Effector memory CD4-positive, alpha-beta T cell (primary cell): ENCODE measurements at places on chromosomes 7 and 10.

- no peak for DNase-seq
Observed at GRCh38 chr10:122515022-122515424, 45.5 kb upstream of the DMBT1 start.

GRCh38 chr7:30463405-30464145 lies 15.0 kb downstream of the NOD1 start:
- DNase-seq, result no peak

DNA sequence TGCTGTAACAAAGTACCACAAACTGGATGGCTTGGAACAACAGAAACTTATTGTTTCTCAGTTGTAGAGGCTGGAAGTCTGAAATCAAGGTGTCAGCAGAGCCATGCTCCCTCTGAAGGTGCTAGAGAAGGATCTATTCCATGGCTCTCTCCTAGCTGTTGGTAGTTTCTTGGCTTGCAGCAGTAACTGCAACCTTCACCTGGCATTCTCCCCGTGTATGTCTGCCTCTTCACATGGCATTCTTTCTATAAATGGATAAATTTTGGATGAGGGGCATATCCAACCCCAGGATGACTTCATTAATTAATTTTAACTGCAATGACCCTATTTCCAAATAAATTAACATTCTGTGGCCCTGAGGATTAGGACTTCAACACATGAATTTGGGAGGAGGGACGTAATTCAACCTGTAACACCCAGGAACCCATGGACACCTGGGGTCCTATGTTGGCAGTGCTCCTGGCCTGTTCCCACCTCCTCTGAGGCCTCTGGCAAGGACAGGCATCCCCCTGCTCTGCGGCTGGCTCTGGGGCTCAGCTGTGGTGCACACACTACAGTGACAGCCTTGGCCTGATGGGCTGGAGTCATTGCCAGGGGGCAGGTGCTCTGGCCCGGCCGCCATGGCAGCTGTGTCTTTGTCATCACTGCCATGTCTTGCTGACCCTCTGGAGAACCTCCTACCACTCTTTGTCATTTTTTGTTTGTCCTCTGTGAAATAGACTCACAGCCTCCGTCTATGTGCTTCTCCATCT lies 30.8 kb downstream of the LSMEM1 start:
- no peak for DNase-seq

- no peak for DNase-seq
Observed at GRCh38 chr10:49207936-49208487, 19.8 kb upstream of the TMEM273 start.

- no peak for DNase-seq
Observed at GRCh38 chr10:124142960-124143359, 49.6 kb upstream of the CHST15 start.

DNA sequence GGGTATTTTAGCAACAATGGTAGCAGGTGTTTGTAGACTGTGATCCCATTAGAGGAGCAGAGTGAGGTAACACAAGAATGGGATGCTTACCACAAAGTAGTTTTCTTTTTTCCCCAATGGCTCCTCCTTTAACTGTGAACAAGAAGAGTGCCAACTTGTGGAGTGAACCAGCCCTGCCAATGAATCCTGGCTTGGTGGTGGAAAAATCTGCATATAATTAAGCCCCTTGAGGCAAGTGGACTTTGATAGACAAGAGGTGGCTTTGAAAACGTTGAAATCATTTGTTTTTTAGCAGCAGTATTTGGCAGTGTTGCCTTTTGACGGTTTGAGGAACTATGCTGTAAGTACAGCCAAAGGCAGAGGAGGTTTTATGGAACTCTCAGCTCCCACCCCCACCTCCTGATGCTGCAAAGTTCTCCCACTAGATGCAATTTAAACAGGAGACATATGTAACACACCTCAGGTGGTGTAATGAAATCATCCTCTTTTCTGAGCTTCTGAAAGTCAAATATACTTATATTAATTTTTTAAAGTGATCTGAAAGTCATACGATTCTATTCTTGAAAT lies 295.6 kb downstream of the DPP6 start:
- no peak for DNase-seq

- no peak for DNase-seq
Observed at GRCh38 chr7:25732766-25733217, 419.2 kb upstream of the NFE2L3 start.

- no peak for DNase-seq
Observed at GRCh38 chr10:119020627-119020946, 8.9 kb upstream of the NANOS1 start.

DNA sequence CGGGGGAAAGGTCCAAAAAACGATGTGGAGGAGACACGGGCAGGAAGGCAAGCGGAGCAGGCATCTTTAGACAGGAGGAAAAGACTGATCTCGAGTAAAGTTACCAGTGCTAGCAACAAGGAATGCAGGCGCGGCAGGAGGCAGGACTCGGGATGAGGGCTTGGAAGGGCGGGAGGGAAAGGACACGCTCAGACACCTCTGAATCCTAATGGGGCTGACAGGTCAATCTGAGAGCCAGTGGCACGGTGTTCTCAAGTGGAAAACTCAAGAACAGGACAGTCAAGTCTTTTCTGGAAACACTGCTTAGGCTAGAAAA lies 155.3 kb upstream of the COBL start:
- no peak for DNase-seq

DNA sequence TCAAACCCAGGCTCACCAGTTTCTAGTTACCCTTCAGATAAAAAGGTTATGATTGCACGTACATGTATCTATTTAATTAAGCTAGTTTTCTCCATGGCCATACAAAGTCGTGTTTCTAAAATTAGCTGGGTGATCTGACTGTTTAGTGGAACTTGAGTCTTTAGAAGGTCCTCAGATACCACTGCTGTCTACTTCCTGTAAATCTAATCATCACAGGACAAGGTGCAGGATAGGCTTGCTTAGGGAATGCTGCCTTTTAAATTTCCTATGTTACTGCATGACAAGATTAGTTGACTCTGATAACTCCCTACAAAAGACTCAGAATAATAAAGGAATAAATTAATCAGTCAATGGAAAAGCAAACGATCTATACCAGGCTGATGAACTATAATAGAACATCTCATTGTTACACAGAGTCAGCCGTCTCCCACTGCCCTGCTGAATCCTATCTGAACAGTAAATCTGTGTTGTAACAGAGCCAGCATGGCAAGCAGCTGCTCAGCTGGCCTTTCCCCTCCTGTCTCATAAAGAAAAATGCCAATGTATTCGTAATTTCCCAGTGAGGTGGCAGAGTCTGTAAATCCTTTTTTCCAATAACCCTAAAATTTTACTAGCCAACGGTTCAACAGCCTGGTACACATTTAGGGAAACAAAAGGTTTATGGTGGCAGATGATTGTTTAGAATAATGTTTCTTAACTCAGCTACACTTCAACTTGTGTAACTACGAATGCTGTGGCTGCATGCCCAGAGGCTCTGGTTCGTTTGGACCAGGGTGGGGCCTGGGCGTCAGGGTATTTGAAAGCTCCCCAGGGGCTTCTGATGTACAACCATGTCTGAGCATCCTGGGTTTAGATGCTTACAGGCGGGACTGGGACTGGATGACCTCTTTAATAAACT lies 318.0 kb downstream of the PAXIP1 start:
- DNase-seq, result no peak

- no peak for DNase-seq
Observed at GRCh38 chr7:131745390-131746248, 189.2 kb upstream of the PODXL start.

DNA sequence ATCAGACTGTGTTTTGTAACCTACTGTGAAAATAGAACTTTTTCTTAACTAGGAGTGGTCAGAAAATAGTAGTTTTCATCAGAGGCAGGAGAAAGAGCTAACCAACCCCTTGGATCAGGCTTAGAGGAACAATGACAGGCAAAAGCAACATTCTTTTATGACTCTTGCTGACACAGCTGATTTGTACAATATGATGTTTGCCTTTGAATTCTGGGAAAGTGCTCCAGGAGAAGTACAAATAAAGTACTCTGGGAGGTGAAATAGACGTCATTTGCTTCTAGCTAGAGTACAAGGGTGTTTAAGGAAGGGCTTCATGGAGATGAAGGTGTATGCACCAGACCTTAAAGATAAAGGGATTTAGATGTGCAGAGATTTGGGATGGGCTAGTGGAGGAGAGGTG lies 75.1 kb upstream of the KIAA1217 start:
- DNase-seq, result no peak

- no peak for DNase-seq
Observed at GRCh38 chr10:88467835-88468485, 115.2 kb downstream of the RNLS start.

DNA sequence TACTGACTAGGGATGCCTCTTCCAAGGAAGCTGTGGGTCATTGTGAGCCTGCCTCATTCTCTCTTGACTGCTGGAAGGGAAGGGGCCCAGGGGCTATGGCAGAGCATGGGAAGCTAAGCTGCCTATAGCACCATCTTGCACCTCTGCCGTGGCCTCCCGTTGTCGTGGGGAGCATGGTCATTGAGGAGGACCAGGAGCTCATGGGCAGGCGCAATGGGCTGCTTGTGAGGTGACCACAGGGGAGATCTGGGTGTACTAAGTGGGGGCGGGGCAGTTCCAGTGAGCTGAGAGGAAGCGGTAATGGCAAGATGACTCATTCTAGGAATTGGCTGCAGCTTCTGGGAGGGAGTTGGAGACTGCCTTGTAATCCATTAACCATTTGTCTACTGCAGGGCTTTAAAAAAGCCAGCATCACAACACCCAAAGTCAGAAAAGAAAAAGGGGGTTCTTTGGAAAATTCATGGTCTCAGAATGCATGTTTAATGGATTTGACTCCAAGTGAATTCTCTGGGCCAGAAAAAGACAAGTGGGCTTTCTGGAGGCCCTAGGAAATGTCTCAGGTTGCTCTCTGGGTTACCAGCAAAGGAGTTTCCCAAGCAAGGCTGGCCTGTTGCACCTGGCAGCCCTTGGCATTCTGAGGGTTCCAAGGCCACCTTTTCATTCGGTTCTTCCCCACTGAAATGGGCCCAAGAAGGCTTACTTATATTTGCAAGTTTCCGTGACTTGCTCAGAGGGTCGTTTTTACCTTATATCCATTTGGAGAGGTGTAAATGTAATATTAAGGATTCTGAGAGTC lies 3.6 kb downstream of the DUSP5 start:
- DNase-seq, result peak; percentile 25

GRCh38 chr10:91418416-91418815 lies 8.3 kb downstream of the HECTD2 start:
- no peak for DNase-seq

DNA sequence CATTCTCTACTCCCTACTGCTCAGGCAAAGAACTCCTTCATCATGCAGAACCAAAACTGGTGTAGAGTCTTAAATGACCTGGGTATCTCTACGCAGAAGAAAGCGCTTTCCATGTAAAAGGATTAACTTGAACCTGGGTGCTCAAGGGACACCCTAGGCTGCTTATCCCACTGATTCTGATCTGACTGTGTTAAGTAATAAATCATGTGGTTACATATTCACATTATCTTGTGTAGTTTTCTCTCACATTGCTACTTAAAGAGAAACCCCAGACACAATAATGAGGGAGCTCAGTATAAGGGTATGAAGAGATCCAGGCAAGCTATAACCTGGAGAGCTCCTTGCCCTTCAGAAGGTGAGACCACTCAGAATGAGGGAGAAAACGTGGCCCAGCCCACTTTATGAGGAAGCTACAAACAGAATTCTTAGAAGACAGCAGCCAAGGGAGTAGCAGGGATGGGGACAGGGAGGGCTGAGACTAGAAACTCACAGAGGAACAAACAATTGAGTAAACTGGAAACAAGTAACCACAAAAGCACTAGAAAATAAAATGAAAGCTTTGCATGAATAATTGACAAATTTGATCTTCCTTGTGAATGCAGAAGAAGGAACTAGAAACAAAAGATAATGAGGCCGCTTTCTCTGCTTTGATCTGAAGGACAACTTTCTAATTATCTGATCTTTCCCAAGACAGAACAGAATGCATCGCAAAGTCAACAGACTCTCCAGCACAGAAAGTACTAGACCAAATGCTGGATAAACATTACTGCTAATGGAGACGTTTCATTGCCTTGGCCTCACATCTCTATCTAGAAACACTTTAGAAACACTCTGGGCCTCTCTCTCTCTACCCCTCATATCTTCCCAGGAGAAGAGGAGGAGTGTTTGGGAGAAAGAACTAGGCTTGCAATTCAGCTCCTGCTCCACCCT lies 76.1 kb downstream of the LRRC17 start:
- no peak for DNase-seq

- DNase-seq, result peak; percentile 75
Observed at GRCh38 chr7:100130608-100131453, 4.1 kb downstream of the MBLAC1 start.

GRCh38 chr10:72007246-72007892 lies 43.2 kb downstream of the CHST3 start:
- DNase-seq, result no peak

GRCh38 chr7:45601094-45601493 lies 26.9 kb downstream of the ADCY1 start:
- DNase-seq, result no peak

GRCh38 chr7:132709971-132710567 lies 133.8 kb upstream of the PLXNA4 start:
- peak; percentile 3 for DNase-seq

- no peak for DNase-seq
Observed at GRCh38 chr7:42236976-42237810, at the start of gene GLI3. Gene GLI3 (minus strand): TSS chr7:42237209. CDS start chr7:42223253, 13,956 bp downstream.

DNA sequence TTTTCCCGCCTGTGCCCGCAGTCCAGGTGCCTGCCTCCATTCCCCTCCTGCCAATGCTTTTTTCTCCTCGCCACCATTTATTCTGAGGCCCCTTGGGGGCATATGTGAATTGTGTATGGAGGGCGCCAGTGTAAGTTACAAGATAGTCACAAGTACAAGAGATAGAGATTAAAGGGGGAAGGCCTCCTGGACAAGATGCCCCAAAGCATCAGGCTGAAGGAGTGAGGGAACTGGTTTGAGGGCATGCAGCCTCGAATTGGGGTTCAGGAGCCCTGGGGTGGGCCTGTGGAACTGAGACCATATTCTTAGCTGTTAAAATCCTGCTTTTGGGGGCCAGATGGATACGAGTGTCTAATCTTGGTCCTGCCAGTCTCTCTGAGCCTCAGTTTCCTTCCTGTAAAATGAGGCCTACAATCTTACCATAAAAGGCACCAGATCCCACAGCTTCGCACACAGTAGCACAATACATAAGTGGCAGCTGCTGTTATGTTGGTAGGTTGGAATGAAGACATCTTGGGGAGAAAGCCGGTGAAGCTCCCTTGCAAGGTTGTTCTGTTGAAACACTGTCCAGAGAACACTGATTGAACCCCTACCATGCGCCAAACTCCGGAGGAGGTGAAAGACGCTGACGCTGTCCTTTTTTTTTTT lies 545 bp upstream of the COMTD1 start:
- DNase-seq, result no peak

GRCh38 chr7:105402221-105403095 lies 13.7 kb upstream of the SRPK2 start:
- no peak for DNase-seq

GRCh38 chr7:142355328-142355727 lies 97.5 kb upstream of the PRSS58 start:
- no peak for DNase-seq

GRCh38 chr7:133118261-133118660 lies 36.4 kb upstream of the CHCHD3 start:
- no peak for DNase-seq
